Fibroblast of the conjunctiva (primary cell): ENCODE measurements at places on chromosomes 11 and 22.

- DNase-seq: no peak
Observed at GRCh38 chr22:40392618-40393017, 22.2 kb downstream of the SGSM3 start.

- DNase-seq: no peak
Observed at GRCh38 chr11:100801225-100801999, 114.3 kb downstream of the ARHGAP42 start.

DNA sequence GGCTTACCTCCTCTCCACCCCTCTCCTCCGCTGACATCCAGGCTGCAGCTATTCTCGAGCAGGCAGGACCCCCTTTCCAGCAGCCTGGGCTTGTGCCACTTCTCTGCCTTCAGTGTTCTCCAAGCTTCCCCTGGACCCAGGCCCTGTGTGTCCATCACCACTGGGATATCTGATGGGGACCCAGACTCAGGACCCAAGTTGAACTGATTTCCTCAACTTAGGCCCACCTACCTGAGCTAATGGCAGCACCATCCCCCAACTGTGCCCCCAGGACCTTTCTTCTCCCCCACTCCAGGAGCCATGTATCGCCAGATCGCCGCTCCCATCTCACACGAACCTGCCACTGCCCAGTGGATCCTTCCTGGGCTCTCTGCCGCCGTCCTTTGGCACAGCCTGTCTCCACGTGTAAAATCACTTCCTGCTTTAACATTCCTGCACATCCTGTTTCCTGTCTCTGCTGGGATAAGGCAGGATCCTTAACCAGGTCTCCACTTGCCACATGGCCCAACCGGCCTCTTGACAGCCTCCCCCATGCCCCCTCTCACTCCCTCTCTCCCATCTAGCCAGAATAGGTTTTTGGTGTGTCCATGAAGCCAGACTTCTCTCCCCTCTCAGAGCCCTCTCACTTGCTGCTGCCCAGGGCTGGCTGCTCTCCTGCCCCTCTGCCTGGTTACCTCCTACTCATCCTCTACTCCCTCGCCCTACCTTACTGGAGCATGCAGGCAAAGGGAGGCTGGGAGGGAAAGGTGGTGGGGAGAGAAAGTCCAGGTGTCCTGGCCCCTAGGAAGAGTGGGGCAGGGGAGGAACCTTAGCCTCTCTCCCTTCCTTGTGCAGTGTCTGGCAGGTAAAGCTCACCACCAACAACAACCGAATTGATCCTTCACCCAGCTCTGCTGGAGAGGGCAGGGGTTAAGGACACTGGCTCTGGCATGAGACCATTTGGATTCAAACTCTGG, 9.4 kb downstream of the SPATA19 start:
- no peak for DNase-seq

DNA sequence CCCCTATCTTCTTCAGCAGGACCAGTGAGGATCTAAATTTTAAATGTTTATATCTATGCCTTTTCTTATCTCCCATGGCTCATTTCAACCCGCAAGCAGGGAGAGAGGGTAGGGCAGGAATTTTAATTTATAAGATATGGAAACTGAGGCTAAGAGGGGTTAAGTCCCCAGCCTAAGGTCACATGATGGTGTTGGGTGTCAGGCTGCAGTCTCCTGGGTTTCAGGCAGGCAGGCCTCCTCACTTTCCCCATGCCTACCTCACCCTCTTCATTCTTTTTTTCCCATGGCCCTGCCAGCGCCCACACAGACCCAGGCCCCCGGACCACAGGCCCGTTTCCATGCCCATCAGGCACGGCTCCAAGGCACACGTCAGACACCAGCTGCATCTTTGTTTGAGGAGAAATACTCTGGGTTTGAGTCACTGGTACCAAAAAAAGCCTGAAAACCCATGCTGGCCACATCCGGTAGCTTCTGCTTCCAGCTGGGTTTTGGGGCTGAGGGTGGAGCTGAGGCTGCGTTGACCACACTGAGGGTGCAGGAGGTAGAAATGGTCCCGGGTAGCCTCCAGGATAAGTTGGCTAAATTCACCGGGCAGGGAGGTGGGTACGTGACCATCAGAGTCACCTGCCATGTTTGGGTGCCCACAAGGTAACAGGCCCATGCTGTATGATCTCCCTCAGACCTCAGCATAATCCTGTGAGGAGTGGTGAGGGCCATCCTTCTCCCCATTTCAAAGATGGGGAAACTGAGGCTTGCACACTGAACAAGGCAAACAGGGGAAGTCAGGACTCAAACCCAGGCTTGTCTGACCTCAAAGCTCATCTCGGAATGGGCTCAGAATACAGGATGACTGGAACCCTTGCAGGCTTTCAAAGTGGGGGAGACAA, 7.5 kb downstream of the CRYBB1 start:
- DNase-seq: peak; percentile 10

DNA sequence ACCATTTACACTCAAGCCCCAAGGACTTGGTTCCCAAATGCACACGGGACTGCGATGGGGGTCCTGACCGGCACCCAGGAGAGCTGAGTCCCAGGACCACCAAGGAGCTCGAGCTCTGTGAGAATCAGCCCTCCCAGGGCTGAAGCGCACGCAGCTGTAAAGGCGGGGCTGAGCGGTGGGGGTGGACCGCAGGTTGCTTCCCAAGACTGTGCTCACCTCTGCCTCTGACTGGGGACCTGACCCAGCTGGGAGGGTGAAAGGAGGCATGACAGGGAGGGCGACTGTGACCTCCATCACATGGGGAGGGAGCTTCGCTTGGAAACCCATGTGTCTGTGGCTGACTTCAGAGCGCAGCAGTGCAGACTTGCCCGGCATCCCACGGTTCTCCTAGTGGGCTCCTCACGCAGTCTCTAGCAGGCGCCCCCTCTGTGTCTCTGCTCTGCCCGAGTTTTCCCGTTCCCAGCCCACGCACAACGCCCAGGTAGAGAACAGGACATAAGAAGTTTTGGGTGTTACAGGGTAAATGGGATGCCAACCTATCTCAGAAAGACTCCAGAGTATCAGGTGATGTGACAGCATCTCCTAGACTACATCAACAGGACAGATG, 15.4 kb upstream of the NAP1L4 start:
- DNase-seq: no peak

DNA sequence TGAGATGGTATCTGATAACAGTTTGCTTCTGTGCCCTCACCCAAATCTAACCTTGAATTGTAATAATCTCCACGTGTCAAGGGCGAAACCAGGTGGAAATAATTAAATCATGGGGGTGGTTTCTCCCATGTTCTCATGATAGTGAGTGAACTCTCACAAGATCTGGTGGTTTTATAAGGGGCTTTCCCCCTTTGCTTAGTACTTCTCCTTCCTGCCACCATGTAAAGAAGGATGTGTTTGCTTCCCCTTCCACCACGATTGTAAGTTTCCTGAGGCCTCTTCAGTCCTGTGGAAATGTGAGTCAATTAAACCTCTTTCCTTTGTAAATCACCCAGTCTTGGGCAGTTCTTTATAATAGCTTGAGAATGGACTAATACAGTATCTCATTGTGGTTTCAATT, 8.5 kb upstream of the OVCH2 start:
- no peak for DNase-seq

DNA sequence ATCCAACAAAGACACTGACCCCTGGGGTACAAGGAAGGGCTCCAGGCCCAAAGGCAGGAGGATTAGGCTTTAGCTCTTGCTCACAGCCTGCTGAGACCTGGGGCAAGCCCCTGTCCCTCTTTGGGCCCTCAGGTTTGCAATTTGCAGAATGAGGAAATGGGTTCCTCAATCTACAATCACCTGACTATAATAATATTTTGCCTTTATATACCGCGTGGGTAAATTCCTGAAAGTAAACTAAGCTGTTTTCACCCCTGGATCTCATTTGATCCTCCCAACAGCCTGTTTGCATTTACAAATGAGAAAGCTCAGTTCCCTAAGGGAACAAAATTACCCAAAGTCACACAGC, 797 bp downstream of the STARD10 start:
- DNase-seq: no peak

- DNase-seq: no peak
Observed at GRCh38 chr22:47381240-47381639, 618.8 kb downstream of the TBC1D22A start.

DNA sequence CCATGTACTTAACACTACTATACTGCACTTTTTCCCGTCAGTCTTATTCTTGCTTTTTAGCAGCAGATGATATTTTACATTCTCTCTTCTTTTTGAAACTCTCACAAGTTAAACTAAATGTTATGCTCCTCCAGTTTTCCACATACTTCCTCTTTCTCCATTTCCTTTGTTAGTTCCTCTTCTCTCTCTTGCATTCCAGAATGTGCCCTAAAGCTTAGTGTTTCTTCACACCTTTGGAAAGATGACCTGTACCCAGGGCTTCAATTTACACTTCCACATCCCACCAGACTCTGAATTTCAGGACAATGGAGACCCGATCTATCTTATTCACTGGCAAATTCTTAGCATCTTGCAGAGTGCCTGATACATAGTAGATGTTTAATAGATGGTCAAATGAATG, 51.8 kb downstream of the APIP start:
- no peak for DNase-seq

GRCh38 chr11:100612766-100613165, 74.3 kb upstream of the ARHGAP42 start:
- DNase-seq: no peak

GRCh38 chr11:111531687-111532364, 8.7 kb upstream of the LAYN start:
- DNase-seq: peak; percentile 75

- DNase-seq: no peak
Observed at GRCh38 chr22:33221568-33221967, 163.4 kb upstream of the SYN3 start.

DNA sequence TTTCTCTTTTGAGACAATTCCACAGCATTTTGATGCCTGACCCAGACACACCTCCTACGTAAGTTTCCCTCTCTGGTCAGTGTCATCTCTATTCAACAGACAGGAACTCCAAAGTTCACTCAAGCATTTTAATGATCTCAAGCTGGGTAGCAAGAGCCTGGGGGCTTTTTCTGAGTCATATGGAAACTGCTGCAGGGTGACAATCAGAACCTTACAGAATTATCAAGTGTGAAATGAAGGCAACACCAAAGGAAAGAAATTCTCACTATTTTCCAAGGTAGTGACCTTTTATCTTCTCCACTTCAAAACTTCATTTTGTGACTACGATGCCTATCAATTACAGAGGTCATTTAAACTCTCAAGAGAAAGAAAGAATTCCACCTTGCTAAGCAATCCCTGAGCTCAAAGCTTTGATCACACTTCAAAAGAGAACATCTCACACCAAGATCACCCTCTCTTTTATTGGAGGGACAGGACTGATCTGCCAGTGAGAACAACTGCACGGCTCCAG, 229.0 kb upstream of the ZC3H12C start:
- DNase-seq: no peak

DNA sequence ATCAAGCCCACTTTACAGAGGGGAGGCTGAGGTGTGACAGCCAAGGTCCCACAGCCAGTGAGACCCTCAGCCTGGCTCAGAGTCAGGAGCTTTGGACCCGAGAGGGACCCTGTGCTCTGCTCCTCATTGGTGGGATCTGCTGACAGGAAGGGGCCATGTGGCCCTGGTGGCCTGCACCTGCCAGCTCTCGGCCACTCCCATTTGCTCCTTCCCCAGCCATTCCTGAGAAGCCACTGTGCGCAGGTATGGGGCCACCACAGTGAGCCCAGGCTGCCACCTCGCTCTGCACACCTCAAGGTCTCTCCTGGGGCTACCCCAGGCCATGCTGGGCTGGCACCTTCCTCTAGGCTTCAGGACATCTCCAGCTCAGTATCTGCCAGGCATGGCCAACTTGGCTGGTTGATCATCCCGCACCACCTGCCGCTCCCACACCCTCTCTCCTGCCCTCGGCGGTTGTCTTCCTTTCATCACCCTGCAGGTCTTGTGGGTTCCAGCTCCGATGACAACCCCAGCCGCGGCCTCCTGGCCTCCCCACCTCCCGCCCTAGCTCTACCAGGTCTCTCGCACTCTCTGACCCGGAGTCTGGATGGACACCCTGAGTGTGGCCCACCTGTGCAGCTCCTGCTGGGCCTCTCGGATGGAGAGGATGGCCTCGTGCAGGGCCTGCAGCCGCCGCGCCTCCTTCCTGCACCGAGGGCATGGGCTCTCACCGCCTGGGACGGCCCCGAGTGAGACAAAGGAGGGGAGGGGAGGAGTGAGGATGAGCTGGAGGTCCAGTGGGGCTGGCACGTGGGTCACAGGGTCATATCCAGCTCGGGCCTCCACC, 32.2 kb upstream of the CARS1 start:
- DNase-seq: no peak

DNA sequence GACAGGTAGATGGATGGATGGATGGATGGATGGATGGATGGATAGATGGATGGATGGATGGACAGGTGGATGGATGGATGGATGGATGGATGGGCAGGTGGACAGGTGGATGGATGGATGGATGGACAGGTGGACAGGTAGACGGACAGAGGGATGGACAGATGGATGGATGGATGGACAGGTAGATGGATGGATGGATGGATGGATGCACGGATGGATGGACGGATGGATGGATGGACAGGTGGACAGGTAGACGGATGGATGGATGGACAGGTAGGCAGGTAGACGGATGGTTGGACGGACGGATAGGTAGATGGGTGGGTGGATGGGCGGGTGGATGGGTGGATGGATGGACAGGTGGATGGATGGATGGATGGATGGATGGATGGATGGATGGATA, 24.3 kb downstream of the PDGFB start:
- DNase-seq: no peak

DNA sequence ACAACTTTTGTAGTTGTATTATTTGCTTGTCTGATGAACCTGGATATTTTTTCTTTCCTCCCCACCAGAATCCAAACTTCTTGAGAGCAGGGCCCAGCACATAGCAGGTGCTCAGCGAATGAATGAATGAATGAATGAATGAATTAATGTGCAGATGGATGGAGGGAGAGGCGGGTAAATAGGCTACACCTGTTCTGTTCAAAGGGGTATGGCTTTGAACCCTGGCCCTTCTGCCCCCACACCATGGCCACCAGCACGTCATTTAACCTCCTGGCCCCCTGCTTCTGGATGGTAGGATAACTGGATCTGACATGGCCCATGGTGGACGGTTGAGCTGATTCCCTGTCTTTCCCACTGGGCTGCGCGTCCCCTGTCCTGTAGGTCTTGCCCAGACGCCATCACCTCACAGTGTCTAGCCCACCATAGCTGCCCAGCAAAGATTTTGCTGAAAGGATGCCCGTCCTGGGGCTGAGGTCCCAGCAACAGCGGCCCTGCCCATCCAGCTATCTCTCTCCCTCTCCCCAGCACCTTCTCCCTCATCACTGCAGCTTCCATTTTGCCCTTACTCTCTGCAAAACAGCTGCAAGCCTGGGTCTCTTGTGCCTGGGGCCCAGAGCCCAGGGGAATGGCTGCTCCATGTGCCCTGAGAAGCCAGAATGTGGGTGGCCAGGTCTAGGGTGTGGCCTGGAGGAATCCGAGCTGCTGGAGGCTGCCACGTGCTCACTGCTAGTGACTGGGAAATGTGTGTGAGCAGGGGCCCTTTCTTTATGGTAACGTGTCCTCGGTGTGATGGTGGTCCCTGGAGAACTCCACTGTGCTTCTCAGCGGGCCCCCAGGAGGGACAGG, 49.3 kb upstream of the LINC01488 start:
- DNase-seq: no peak
